Activated naive CD4-positive, alpha-beta T cell treated with Interleukin-2 at 50 U/mL for 16 hours (primary cell): ENCODE measurements at places on chromosomes 7 and 10.

DNA sequence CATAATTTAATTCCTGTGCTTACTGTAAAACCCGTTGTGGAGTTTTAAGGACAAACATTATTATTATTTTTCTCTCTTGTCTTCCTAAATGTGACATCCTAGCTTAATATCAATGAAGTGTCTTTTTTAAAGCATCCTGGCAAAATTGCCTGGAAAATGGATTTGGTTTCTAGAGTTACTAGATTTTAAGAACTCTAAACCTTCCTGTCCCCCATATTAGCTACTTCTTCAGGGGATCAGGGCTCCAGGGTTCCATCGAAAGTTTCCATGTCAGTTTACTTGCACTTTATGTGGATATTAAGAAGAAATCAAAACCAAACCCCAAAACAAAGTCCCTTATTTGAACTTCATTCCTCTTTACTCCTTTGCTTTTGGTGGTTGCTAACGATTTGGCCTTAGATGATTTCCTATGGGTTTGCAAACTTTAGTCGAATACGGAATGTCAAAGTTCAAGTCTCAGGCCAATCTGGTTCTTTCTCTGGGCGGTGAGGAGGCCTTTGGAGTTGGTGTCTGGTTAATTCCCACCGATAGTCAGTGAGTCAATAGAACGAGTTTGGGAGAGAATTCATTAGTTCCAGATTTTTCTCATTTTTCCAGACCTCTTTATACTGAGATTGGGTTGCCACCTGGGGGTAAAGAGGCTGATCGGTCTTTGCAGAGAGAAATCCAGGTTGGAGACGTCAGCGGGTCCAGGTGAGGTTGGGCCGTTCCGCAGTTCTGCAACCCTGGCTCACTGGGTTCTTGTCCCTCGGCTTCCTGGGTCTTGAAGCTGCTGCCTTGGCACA, 1.1 kb downstream of the CUX1 start:
- no peak for DNase-seq

DNA sequence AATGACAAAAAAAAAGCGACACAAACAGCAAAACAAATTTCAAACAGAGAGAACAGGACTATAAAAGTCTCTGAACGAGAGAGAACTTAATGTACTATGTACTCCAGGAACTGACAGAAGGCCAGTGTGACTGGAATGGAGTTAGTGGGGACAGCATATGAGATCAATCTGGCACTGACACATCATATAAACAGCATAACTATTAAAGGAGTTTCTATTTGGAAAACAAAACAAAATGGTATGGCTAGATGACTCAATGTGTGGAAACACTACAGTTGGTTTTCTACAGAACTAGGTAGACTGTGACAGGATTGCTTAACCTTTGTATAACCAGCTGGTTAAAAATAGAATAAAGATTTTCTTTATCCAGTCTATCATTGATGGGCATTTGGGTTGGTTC, 232.9 kb upstream of the KAT6B start:
- DNase-seq, result no peak

DNA sequence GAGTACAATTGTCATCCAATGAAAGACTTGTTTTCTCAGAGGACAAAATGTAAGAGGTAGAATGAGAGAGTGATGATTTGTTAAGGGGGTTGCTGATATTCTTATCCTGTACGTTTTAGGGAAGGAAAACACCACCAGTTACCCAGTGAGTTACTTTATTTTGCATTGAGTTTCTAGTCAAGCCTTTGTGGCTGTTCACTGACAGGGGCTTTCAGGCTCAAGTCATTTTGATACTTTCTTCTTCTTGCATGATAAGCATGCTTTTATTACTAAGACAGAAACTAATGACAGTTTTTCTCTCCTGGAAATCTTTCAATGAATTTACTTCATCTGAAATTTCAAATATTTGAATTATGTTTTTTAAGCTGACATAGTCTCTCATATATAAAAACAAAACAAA, 710.2 kb upstream of the POM121L12 start:
- no peak for DNase-seq

- DNase-seq, result no peak
Measured at GRCh38 chr10:91341686-91342085, 68.5 kb upstream of the HECTD2 start.

DNA sequence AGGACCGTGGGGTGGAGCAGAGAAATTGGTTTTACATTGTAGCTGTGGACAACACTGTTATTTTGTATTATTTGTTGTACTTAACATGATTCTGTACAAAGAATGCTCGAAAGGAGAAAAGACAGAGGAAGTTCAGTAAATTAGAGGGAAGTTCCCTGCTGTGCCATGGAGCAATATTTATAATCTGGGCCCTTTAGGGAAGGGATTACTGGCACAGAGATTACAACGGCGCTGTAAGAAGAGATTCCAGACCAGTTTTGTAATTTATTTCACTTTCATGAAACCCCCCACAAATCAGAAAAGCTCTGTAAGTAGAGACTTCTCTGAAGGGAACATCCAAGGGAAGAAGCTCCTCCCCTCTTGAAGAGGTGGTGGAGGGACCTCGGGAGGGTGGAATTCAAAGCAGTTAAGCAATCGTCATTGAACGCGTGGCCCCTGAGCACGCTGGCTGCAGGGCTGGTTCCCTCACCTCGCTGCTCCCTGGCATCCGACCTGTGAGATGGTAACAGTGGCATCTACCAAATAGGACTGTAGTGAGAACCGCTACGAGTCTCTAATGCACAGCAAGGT, 113.5 kb downstream of the KLF6 start:
- no peak for DNase-seq

DNA sequence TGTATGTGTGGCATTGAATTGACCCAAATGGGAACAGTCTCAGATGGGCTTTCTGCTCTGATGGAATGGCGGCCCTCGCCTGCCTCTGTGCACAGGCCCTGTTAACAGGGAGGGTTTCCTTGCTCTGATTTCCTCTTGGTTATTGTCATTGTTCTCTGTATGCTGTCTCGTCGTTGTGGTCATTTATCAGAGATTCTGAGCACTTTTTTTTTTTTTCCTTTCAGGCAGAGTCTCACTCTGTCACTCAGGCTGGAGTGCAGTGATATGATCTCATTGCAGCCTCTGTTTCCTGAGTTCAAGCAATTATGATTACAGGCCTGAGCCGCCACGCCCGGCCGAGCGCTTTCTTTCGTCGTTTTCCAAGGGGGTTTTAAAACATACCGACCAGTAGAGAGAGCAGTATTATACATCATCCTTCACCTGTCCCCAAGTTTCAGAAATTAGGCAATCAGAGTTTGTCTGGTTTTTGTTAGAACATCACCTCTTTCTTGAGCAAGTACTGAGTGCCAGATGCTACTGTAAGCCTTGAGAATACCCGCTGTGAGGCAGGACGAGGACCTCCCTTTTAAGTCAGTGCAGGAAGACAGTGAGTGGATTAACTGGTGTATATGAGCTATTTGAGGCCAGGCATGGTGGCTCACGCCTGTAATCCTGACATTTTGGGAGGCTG, 6.5 kb downstream of the CHST12 start:
- no peak for DNase-seq

- DNase-seq, result no peak
Measured at GRCh38 chr7:118590107-118590506, 365.6 kb downstream of the ANKRD7 start.

DNA sequence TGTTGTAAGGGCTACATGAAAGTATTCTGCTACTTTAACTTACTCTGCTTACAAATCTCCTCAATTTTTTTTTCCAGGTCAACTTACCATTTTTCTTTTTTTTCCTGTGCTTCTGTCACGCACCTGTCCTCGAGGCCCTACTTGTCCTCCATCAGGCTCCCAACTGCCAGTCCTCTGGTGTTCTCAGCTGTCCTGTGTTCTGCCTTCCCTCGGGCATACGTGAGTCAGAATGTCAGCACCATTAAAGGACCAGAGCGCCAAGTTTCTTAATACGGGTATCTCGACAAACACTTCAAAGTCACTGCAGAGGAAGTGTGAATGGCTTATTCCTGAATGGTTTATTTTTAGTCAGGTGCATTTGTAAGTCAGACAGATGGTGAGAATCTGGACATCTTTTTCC, at the start of gene TEX47:
TEX47 (minus strand) TSS at position 185 of the 400 bp plus-strand sequence. CDS start 795 bp downstream, outside the sequence.
- no peak for DNase-seq

DNA sequence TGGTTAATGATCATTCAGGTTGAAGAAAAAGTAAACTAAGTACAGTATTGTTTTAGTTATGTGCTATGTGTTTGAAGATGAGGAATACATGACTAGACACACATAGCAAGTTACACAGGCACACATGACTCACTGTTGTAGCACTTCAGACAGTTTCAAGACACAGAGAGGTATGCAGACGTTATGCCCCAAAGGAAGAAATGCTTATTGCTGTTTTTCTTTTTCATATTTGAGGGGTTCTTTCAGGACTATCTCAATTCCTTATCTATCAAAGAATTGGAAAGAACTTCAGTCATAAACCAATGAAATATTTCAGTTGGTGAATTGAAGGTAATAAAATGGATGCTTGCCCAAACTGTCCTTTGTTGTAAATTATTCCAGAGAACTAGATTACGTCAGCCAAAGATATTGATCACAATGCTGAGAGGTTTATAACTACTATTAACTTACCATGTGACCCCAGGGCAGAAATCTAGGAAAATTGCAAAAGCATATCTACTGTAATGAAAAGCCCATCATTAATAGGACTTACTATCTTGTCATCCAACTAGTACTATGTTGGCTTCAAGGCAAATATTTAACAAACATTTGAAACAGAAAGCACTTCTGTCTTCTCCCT, 61.2 kb upstream of the CAPZA2 start:
- no peak for DNase-seq

GRCh38 chr10:123229927-123230630, 75.9 kb downstream of the BUB3 start:
- no peak for DNase-seq

DNA sequence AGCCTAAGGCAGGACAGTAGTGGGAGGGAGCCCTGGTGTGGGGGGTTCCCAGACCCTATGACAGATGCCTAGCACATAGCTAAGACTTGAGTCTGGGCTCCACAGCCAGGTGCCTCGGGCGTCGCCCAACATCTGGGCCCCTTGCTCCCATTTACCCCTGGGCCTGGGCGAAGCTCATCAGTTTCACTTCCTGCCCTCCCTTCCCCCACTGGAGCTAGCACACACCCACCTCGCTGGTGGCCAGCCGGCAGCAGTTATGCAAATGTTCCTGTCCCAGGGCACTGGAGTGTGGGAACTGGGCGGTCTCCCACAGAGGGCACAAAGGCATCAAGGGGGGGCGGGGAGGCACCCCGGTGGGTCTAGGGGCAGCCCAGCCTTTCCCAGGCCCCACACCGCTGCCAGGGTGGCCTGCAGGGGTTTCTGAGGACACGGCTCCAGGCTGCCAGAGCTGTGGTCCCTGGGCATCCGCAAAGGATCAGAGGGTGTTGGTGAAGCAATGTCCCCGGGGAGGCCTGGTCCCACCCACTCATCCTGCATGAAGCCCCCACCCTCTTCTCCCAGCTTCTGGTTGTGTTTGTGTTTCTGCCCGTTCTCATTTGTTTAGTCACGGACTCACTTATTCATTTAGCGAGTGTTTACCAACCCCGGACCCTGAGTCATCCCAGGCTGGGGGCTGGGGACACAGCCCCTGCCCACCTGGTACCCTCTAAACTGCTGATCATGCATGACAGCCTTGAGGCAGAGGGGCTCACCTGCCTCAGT, 20.4 kb downstream of the SH2B2 start:
- DNase-seq, result peak; percentile 23

DNA sequence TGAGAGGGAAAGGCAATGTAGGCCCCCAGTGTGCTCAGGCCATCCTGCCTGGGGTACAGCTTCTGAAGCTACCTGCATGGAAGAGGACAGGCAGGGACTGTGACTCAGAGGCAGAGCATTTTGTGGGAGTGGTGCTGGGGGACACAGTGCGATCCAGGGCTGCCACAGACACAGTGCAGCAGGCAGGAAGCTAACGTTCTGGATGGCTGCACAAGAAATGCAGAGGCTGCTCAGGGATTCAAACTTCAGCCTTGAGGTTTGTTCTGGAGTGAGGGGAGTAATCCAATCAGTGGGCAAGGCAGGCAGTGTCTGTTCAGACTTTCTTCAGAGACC, 648.0 kb upstream of the IGFBP3 start:
- no peak for DNase-seq

DNA sequence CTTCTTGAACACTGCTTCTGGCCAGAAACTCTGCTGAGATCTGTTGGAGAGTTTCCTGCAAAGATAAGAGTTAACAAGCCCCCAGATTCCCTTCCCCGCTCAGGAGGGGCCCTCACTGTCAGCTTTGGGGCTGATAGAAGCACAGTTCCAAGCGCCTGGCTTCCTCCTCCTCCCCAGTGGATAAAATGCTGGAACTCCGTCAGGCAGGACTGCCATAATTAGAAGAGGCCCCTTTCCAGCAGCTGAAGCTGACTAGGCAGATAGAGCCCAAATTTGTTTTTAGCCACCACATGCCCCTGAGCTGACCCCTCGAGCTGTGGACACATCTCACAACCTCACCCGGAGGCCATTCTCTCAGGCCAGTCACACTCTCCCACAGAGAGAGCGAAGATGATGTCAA, 89.4 kb downstream of the TBXAS1 start:
- no peak for DNase-seq

DNA sequence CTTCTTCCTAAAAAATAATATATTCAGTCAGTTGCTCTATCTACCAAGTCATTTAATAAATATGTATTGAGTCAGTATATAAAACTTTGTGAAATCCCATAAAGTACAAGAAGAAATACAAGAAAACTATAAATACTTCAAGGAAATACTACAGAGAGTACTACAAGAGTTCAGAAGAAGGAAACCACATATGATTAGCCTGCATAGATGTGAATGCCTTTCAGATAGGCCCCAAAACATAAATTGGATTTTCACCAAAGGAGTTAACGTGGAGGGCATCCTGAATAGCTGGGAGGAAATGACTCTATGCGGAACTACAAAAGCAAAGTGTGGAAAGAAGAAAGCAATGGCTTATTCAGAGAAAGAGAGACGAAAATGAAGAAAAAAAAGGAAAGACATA, 120.1 kb downstream of the LRRN3 start:
- no peak for DNase-seq

GRCh38 chr10:125231813-125232475, 71.6 kb upstream of the CTBP2 start:
- DNase-seq, result no peak

DNA sequence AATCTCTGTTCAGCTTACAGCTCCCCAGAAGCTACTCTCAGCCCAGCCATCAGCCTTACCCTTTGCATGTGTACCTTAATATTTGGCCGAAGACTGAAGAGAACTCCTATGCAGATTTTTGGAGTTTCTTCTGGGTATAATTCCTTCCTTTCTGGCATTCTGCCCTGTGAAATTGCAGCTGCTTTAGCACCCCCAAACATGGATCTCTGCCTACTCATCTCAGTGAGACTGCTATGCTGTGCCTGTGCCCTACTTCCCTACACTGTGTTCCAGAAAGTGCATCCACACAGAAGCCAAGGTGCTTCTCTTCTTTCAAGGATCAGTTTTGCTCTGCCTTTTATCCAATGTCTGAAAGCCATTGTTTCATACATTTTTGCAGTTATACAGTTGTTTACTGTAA, 81.6 kb downstream of the NPY start:
- DNase-seq, result no peak

GRCh38 chr7:136845899-136846465, 22.5 kb upstream of the CHRM2 start:
- DNase-seq, result no peak

GRCh38 chr10:72812753-72813430, 80.6 kb upstream of the OIT3 start:
- no peak for DNase-seq

GRCh38 chr10:60818134-60818770, 40.0 kb downstream of the CDK1 start:
- no peak for DNase-seq
